Germinal center (tissue), 1 donor: ENCODE measurements at places on chromosomes 12 and 14.

DNA sequence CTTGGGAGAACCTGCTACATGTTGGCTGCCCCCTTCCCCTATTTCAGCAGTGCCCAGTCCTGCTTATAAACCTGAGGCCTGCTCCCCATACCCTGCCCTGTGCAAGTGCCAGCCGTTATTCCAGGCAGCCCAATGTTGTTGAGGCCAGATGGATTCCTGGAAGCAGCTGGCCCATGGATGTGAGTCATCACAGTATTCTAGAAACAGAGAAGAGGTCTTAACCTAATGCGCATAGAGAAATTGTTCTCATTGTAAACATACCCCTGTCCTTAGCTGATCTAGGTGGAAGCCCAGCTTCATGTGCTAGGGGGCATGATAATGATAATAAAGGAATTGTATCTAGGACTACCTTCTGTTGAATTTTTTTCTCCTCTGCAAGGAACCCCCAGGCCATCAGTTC, 69.7 kb downstream of the TSPAN11 start:
- no peak for DNase-seq

DNA sequence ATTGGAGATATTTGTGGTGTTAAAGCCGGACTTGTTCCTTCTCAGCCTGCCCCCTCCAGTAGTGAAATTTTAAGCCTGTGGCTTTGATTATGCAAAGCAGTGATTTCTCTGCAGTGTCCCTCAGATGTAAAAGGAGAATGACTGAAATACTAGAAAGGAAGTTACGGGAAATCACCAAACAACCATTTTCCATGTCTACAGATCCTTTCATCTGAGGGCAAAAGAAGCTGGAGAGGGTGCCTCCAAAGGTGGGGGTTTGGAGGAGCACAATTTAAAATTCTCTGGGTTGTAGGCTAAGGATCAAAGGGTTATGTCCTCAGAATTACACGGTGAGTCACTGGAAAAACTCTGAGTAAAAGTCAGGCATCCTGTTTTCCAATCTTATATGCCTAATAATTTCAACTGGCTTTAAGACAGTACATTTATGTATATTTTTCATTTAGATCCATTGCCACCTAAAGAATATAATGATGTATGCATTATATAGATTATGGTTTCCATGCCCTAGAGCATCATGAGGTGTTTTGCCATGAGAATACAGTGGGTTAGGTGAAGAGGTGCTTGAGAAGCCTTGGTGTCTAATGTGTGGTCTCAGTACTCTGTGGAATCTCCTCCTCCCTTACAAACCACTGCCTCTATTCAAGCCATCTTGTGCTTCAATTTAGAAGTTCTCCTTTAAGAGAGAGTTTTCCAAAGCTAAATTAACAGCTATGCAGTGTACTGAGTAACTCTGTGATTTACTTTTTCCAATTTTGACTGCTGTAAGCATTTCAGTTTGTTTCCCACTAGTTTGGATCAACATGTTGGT, 362.1 kb downstream of the RAD51B start:
- DNase-seq, result no peak

- DNase-seq, result no peak
Observed at GRCh38 chr14:23159532-23159931, 23.9 kb downstream of the SLC7A8 start.

GRCh38 chr12:42187799-42188198, 43.1 kb upstream of the GXYLT1 start:
- no peak for DNase-seq

GRCh38 chr14:96614481-96614881, 112.3 kb downstream of the PAPOLA start:
- no peak for DNase-seq

GRCh38 chr14:83712418-83713129, 1817.4 kb upstream of the FLRT2 start:
- no peak for DNase-seq

- no peak for DNase-seq
Observed at GRCh38 chr12:26768611-26769603, 64.1 kb downstream of the ITPR2 start.

- no peak for DNase-seq
Observed at GRCh38 chr12:93802293-93802692, 125.1 kb downstream of the CRADD start.

DNA sequence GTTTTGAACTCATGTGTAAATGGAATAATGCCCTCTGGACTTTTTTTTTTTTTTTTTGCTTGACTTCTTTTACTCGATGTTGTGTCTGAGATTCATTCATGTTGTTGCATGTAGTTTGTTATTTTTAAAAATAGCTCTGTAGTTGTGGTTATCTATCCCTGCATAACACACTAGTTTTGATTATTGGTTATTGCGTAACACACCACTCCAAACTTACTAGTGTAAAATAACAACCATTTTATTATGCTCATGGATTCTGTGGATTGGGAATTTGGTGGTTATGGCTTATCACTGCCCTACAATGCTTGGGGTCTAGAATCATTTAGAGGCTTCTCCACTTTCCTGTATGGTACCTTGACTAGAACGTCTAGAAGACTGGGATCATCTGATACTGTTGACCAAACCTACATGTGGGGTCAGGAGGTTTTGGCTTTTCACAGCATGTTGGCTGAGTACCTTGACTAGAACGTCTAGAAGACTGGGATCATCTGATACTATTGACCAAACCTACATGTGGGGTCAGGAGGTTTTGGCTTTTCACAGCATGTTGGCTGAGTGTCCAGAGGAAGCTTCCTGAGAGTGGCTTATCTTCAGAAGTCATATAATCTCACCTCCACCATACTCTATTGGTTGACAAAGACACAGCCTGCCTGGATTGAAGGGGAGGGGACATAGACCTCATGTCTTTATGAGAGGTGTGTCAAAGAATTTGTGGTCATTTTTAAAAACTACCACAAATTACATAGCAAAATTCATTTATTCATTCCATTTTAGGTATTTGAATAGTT, 11.6 kb downstream of the VRK1 start:
- no peak for DNase-seq

DNA sequence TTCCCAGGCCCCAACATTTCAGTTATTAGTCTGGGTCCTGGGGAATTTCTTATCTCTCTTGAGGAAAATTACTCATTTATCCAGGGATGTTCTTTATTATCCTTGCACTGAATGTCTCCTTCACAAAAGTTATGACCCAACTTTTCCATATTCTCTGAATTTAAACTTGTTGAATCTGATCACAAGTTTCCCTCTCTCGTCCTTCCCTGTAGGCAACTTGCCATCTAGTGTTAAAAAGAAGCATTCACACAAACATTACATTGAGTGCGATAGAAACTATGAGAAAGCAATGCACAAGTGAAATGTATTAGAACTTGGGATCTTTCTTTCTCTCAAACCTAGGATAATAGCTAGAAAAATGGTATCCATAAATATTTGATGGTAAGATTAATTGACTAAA, 608.4 kb downstream of the FSCB start:
- DNase-seq, result no peak

DNA sequence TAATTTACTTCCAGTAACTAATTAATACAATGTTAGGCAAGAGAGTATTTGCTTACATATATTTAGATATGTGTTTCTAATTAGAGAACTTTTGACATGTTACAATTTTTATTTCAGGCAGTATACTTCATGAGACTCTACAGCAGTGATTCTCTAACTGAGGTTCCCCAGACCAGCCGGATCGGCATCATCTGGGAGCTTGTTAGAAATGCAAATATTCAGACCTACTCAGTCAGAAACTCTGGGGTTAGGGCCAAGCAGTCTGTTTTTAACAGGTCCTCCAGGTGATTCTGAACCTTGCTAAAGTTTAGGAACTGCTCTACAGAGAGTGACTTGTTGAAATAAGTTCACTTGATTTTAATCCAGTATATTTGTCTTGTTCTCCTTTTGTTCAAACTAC, 46.5 kb downstream of the ARID2 start:
- no peak for DNase-seq

DNA sequence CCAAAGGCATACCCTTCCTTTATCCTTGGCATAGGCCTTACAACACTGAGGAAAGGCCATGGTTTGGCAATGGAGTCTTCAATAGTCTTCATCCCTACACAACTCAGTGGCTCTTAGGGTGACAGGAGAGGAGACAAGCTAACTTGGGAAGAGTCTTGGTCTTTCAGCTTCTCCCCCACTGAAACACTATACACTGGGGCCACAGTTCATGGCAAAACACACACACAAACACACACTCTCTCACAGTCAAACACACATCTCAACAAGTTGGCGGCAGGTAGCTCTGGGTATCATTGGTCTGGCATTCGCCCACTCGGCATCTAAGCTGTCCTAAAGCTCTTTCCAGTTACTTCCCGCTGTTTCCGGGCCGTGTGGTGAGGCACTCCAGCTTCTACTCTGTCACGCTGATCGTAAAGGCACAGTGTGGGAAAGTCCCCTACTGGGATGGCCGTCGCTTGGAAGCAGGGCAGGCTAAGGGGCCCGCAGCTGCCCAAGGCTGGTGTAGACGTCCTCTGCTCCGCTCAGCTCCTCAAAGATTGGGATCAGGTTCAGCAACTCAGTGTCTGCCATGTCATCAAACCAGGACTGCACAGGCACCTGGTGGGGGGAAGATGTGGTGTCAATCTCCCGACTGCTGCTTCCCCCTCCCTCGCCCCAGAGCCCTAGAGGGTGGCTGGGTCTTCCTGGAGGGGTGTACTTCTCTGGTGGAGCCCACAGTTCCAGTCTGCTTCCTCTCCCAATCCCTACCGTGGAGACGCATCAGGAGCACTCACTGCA, 4.8 kb upstream of the AVIL start:
- no peak for DNase-seq

DNA sequence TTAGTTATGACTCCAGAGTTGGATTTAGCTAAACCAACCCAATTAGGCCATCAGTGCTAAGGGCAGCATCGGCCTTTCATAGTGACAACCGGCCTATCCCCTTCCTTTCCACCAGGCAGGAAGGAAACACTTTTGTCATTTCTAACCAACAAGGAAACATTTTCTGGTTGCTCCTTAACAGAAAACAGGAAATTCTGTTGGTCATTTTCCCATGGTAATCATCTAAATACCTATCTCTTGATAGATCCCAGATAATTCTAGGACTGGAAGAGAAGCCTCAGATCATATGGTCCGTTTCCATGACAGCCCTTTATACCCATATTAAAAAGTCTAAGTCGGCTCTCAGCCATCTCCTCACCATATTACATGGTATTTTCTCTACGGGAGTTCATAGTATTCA, 79.2 kb upstream of the USP44 start:
- DNase-seq, result no peak

GRCh38 chr12:6605421-6606330, 1.5 kb downstream of the CHD4 start:
- DNase-seq, result peak; percentile 53
